ENCODE measurements at places on chromosomes 4 and X.

DNA sequence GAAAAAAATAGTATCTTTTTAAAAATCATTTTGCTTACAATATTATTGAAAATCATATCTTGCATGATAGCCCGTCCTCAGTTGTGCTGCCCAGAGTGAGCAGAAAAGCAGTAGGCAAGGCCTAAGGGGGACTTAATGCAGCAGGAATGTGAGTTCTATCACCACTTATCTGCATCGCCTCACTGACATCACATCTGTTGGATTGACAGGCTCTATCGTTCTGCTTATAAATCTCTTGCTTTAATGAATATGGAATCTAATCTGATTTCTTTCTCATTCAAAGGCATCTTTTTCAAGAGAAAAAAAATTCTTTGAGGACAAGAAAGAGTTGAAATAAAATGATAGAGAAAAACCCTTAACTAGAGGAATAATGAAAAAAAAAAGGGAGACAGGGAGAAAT is 249.9 kb downstream of the PAPSS1 start:
- DNase-seq = no peak

- DNase-seq = no peak
These were observed 49.0 kb downstream of the CD99L2 start for GRCh38 chrX:150849486-150849885.

GRCh38 chr4:2507855-2508254 is 28.6 kb upstream of the FAM193A start:
- no peak for DNase-seq

DNA sequence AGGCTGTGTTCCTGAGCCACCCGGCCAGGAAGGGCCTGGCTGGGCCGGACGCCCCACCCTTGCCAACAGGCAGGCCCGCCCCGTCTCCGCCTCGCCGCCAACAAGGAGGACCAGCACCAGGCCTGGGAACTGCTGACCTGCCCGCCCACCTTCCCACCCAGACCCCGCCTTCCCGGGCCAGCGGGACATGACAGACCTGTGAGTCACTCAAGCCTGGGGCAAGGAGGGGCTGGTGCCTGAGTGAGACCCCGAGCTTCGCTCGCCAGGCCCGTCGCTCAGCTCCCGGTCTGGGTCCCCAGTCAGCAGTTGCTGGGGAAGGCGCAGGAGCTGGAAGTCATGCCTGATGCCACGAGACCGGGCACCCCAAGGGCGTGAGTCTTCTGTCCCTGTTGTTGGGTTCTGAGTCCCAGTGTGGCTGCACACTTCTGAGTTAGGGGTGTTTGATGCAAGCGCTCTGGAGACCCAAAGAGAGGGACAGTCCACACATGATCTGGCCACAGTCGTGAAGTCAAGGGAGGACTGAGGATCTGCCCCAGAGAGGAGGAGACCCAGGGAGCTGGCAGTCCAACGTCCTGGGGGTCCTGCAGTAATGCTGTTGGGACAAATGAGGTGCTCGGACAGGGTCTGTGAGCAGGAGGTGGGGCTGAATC is at the start of gene DNASE1L1:
Gene DNASE1L1 (minus strand): TSS at position 33 of the 650 bp plus-strand sequence. CDS start 3,686 bp downstream, outside the sequence.
- DNase-seq = no peak

GRCh38 chrX:17680732-17681413 is 56.4 kb upstream of the SCML1 start:
- DNase-seq = no peak

GRCh38 chrX:49858341-49858740 is 20.9 kb upstream of the USP27X start:
- no peak for DNase-seq

DNA sequence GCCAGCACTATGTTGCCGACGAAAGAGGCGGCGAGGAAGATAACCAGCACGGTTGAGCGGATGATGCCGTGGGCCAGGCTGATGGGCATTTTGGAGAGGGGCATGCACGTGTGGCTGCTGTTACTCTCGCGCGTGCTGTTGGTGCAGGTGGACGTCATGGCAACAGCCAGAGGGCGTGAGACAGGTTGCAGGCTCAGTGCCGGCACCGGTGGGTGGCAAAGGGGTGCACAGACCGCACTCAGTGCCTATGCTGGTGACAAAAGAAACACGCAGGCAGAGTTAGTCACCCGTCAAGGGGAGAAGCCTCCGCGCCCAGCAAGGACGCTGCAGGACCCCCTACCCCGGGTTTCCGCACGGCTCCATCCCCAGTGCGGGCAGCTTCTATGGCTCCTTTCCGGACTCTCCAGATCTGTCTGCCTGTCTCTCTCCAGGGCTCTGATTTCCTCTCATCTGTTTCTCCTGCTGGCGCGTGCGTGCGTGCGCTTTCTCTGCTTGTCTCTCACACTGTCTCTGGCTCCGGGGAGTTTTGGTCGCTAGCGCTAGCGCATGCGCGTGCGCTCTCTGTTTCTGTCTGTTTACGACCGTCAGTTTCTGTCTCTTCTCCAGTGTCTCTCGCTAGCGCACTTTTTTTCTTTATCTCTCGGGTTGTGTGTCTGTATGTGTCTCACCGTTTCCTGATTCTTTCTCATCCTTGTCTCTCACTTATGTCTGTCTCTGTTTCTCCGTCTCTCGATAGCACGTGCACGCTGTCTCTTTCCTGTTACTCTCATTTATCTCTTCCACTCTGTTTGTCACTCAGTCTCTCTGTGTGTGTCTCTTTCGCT is 2.1 kb downstream of the GPR101 start:
- no peak for DNase-seq

All from C1 segment of cervical spinal cord (tissue), 14 donors.